ENCODE measurements at places on chromosomes 5 and 9. TPM values are rescaled to one million over a fixed set of nuclear protein-coding genes. Genes with fewer than 3 reads are reported as not detected.
A peak's percentile ranks its signal among the peaks of the same experiment; 100 is the strongest.

DNA sequence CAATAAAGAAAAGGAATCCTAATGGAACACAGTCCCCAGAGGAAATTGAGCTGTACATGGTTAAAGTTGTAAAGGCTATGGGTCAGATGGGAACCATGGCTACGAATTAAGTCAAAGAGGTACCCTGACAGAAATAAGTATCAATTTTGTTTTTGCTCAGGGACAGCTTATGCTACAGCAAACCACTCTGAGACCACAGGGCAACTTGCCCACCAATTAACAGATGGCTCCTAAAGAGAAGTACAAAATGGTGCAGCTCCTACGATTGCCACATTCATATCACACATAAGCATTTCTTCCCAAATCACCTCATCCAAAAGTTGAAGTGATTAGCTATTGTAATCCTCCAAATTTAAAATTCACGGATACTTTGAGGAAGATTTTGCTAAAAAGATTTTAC lies 83.0 kb downstream of the ELAVL2 start:
- DNase-seq = no peak

GRCh38 chr9:133125941-133126696 lies 5.1 kb upstream of the RALGDS start:
- no peak for DNase-seq

GRCh38 chr9:37908698-37909186 lies 4.8 kb upstream of the SLC25A51 start:
- DNase-seq = no peak

GRCh38 chr9:109556061-109556460 lies 58.0 kb upstream of the PTPN3 start:
- DNase-seq = no peak

DNA sequence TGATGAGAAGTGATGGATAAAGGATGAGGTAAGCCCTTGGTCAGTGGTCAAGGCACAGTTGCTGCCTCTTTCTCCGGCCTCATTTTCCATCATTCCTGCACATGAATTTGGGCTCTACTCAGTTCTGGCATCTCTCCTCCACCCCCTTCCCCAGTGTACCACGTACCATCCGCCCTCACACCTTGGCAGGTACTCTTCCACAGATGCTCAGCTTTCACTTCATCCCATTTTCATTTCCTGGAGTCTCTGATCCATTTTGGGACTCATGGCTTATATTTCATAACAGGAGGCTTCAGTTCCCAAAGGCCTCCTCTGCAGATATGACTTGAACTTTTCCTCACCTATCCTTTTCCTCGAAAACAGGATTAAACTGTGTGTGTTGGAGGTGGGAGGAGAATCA lies 326.7 kb downstream of the ASTN2 start:
- no peak for DNase-seq

DNA sequence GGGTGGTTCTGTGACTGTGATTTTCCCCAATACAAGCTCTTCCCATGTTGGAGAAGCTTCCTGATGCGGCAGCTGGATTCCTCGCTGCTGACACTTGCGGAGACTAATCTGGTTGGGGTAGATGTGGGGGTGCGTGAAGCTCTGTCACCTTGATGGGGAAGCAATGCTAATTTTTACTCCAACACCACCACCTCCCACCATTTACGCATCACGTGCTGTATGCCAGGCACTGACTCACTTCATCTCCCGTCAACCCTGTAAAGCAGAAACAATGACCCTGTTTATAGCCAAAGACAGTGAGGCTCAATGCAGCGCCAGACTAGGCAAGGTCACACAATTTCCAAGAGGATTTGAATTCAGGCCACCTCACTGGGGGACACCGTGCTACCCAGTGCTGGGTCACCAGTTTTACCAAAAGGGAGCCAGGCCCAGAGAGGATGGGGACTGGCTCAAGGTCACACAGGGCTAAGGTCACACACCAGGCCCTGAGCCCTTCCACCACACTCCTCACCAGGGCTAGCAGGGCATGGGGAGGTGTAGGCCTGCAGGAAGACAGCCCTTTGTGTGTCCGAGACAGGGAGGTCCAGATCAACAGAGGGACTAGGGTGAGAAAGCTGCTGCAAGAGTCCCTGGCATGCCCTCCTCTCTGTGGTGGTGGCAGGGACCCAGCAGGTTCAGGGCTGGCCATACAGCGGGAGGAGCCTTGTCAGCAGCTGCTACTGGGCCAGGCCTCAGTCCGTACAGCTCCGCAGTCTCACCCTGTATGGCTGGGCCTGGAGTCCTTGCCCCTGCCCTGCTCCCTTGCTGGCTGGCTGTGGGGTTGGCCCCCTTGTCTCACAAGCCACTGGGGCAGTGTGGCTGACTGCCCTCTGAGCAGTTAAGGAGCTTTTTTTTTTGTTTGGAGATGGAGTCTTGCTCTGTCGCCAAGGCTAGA lies 3.3 kb downstream of the STKLD1 start:
- DNase-seq = no peak

GRCh38 chr5:19950897-19951296 lies 37.1 kb downstream of the CDH18 start:
- no peak for DNase-seq

DNA sequence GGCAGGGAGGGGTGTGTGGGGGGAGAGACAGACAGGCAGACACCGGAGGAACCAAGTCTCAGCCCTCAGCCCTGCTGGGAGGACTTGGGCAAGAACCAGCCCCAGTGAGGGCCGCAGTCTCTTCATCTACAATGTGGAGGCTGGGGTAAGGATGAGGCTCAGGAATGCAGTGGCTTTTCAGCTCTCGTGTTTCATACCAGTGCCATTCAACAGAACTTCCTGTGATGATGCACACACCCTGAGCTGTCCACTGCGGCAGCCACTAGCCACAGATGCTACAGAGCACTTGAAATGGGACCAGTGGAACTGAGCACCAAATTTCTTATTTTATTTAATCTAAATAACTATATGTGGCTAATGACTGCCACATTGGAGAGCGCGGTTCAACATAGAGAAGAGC lies 10.7 kb downstream of the CAMK2A start:
- no peak for DNase-seq

- peak; percentile 28 for DNase-seq
Measured at GRCh38 chr5:145743396-145744061, 91.6 kb downstream of the PRELID2 start.

- DNase-seq = no peak
Measured at GRCh38 chr9:115590011-115590410, 472.1 kb upstream of the TNC start.

GRCh38 chr5:175284806-175285205 lies 159.2 kb downstream of the DRD1 start:
- DNase-seq = no peak

DNA sequence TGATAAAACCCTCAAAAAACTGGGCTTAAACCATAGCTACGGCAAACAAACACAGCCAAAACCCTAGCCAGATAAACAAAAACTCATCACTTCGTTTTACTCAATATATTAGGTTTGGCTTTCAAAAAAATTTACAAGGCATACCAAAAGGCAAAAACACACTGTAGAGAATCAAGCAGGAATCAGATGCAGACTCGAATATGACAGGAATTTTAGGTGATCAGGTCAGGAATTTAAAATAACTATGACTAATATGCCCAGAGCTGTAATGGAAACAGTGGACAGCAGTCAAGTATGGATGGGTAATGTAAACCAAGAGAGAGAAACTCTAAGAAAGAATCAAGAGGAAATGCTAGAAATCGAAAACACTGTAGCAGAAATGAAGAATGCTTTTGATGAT lies 26.5 kb upstream of the DOCK2 start:
- no peak for DNase-seq

GRCh38 chr5:116380621-116381020 lies 194.0 kb downstream of the SEMA6A start:
- DNase-seq = no peak

GRCh38 chr9:137055385-137056364 lies 1.8 kb upstream of the ENTPD2 start:
- no peak for DNase-seq

DNA sequence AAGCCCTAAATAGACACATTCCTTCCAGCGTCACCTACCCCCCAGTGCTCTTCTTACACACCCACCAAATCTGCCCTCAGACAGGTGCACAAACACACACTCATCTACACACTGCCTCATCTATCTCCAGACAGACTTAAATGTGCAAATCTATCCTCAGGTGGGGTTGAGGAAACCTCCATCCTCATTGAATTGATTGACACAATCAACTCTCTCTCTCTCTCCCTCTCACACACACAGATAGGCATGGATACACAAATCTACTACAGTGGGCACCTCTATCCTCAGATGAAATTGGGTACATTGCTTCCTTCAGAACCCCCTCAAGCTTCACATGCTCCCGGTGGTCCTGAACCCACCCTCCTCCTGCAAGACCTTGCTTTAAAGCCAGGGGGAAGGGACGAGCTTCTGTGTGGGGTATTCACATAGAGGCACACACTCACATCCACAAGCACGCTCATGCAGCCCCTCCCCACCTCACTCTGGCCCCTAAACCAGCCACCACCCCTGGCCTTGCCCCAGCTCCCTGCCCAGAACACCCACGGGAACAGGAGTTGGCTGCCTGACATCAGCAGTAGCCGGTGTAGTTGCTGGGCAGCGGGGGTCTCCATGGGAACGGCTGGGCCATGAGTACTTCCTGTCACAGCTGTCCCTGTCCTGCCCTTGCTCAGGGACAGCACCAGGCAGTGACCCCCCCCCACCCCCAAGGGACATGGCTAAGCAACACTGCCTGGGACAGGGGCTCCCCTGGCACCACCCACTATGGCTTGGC lies 22.8 kb downstream of the PCDH1 start:
- no peak for DNase-seq

DNA sequence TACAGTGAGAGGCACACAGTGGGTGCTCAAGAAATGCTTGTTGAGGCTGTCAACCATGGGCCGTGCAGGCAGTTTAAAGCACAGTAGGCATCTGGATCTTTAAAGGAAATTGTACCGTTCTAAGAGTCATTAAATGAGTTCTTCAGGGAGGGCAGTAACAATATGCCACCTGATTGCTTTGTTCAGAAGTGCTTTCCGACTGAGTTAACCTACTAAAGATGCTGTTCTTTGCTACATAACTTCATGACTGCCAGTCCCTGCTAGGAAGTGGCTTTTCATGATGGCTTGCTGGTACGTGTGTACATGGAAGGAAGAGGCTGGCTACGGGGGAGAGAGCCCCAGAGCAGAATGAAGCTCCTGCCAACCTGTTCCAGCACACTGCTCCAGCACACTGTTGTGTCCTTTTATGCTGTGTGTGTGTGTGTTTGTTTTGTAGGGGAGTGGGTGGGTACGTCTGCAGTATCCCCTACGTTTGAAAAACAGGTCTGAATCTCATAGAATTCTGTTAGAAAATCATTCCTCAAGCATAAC lies 41.9 kb upstream of the PPP2R2B start:
- DNase-seq = no peak

IER5L gene
- 8.6 TPM for total RNA-seq

MZB1 gene
- 21.8 TPM for total RNA-seq

NKD2 gene
- 0.23 TPM for total RNA-seq

EGFL7 gene
- total RNA-seq = 1.1 TPM

Measured in activated naive CD8-positive, alpha-beta T cell treated with anti-CD3 and anti-CD28 coated beads, Interleukin-2, amount 10 ng/mL, durations not matched to agents 7 days and 5 days (primary cell).